ENCODE measurements at places on chromosomes 1 and 21. TPM values are rescaled to one million over a fixed set of nuclear protein-coding genes. Genes with fewer than 3 reads are reported as not detected.

GRCh38 chr1:47393141-47393540 is 22.9 kb upstream of the FOXE3 start:
- DNase-seq, result no peak

DNA sequence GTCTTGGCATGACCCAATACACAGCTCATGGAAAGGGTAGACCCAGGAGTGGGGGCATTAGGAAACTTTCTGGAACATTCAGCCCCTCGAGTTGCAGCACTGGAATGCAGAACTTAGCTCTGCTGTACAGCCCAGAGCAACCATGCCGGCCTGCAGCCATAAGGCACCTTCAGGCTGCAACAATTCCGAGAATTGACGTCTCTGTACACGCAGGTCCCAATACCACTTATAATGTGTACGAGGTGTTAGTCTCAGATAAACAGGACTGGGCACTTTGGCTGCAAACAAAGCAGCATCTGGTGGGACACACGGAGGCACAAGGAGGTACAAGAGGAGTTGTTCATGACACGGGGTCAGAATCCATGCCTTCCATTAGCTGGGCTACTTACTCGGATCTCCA is 7.9 kb downstream of the CBR1 start:
- DNase-seq, result no peak

- no peak for DNase-seq
Observed at GRCh38 chr1:184617433-184618029, 137.1 kb downstream of the EDEM3 start.

DNA sequence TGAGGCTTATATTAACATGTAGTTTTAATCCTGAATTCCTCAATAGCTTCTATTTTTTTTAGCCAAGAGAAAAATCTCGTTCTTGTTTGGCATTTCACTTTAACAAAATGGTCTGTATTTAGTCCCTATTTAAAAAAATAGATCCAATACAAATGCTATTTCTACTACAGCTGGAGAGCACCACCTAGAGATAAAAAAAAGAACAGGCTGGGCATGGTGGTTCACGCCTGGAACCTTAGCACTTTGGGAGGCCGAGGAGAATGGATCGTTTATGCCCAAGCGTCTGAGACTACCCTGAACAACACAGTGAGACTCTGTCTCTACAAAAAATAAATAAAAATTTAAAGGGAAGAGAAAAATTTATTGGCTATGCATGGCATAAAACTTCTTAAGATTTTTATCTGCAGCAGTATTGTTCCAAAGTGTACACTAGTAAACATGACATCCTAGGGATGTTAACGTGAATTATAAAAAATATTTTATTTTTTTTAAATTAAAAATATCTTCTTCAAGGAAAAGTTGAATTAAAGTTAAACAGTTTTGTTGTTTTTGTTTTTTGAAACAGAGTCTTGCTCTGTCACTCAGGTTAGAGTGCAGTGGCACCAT is 4.4 kb downstream of the ST7L start:
- DNase-seq, result no peak

GRCh38 chr1:205514211-205515142 is 10.0 kb downstream of the CDK18 start:
- no peak for DNase-seq

DNA sequence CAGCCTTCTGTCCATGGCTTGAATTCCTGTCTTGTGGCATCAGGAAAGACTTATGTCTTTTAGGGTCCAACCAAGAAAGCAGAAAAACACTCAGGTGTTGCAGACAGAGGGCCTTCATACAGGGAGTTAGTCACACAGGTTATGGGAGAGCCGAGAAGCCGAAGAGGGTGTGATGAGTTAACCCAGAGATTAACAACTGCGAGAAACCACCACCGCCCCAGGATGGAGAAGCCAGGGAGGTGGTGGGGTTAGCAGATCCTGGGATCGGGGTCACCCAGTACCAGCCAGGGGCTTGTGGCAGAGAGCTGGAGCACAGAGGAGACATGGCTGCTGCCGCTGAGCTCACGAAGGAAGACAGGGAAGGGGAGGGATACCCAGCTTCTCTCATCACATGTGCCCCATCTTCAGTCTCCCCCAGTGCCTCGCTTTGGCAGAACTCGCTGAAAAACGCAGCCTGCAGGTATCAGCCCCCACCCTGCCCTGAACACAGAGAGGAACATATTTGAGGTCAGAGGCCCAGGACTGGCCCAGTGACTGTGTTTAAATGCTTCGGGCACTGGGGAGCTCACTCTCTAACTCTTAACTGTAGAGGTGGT is 58.7 kb downstream of the RUNX3 start:
- DNase-seq, result no peak

GRCh38 chr1:24641646-24642151 is 1.4 kb upstream of the SRRM1 start:
- peak; percentile 61 for DNase-seq

DNA sequence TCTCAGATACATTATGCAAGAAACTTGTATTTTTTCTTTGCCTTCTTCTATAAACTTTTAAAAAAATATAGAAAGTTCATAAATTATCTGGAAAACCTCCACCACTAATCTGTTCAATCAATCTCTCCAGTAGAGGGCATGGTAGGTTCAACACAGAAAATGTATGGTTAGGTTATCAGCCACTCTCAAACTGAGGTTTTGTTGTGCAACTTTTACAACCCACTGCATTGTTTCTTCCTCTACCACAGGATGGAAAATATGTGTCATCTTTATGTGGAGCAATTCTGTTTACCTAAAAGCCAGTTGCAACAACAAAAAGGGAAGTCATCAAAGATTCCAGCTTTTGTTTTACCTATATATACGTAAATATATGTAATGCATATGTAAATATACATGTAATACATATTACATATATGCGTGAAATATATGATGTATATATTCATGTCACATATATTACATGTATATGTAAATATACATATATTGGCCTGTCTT is 3.0 kb upstream of the RGS2 start:
- no peak for DNase-seq

DNA sequence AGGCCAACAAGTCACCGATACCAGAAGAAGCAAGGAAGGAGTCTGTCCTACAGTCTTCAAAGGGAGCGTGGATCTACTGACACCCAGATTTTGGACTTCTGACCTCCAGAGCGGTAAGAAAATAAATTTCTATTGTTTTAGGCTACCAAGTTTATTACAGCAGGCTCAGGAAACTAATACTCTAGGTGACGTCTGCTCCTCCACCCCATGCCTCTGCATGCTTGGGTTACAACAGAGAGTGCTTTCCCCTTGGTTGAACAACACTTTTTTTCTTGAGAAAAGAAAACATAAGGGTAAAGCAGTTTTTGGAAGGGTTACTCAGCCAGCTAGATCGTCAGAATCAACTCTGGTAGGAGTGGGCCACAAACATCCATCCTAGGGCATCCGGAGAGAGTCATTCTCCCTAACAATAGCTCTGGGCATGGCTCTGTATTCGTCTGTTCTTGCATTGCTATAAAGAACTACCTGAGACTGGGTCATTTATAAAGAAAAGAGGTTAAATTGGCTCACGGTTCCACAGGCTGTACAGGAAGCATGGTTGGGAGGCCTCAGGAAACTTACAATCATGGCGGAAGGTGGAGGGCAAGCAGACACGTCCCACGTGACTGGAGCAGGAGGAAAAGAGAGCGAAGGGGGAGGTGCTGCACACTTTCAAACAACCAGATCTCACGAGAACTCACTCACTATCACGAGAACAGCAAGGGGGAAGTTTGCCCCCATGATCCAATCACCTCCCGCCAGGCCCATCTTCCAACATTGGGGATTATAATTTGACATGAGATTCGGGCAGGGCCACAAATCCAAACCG is 22.2 kb upstream of the DNAJC11 start:
- DNase-seq, result no peak

DNA sequence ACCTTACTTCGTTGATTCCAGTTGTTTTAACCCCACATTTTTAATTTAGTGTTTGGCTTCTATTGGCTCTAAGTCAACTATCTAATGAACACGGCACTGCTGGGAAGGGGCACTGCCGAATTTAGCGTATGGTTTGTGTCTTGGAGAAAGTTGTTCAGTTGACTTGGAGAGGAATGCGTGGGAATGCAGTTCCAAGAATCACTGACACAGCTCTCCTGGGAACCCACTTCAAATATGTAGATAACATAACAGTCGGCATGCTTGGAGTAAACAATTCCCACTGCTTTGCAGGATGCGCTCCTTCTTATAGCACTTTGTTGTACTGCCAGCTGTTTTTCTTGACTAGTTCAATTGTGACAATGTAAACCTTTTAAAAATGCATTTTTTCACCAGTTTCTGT is 104.3 kb downstream of the RYR2 start:
- no peak for DNase-seq

Gene TRIM63
- total RNA-seq, result 0.49 TPM

Gene RNU1-3
- total RNA-seq, result 1,626 TPM

Gene TMPRSS3
- total RNA-seq, result 1.7 TPM

Gene LCE6A
- not detected for total RNA-seq
